ENCODE measurements at places on chromosomes 7 and 10.
A peak's percentile ranks its signal among the peaks of the same experiment; 100 is the strongest.

DNA sequence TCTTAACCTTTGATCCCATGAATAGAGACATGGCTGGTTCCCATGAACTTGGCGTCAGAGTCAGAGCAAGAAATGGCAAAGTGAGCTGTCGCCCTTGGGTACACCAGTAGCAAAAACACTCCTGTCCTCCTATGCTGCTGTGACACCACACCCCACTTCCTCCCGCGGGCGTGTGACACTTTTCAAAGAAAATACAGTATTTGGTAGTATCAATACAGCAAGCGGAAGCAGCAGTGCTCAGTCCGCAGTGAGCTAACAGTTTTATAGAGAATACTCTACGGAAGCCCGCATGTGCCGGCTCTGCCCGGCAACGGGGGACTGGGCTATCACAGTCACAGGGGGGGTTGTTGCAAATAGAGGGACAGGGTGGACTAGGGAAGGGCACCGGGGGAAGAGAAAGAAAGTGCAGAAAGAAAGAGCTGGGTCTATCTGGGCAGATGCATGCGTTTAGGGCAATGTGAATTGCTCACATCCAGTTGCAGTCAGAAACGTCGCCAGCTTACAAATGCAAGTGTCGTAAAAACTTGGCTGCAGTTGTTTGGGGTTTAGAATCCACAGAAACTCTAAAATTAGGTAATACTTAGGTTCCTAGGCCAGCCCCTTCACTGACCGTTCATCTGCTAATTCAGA, 49.8 kb downstream of the PRKCQ start:
- peak overlapping the region; percentile 78 for H3K4me3 ChIP-seq
- H3K36me3 ChIP-seq = peaks cover 23% of the 10 kb centered on the region
- DNase-seq = peak; percentile 88
- H3K27me3 ChIP-seq = no peaks in the 10 kb centered on the region
- peaks cover 79% of the 10 kb centered on the region for H3K4me1 ChIP-seq

- H3K27ac ChIP-seq = no peak overlapping the region
- no peak overlapping the region for H3K4me3 ChIP-seq
- DNase-seq = no peak
- no peaks in the 10 kb centered on the region for H3K36me3 ChIP-seq
- H3K4me1 ChIP-seq = no peaks in the 10 kb centered on the region
Measured at GRCh38 chr7:67794544-67794943, 797.9 kb downstream of the TYW1 start.

GRCh38 chr7:88664630-88665233, 94.8 kb upstream of the ZNF804B start:
- H3K27me3 ChIP-seq = no peaks in the 10 kb centered on the region
- H3K4me1 ChIP-seq = no peaks in the 10 kb centered on the region
- H3K36me3 ChIP-seq = no peaks in the 10 kb centered on the region
- H3K4me3 ChIP-seq = no peak overlapping the region
- no peak for DNase-seq

- no peaks in the 10 kb centered on the region for H3K27me3 ChIP-seq
- no peaks in the 10 kb centered on the region for H3K4me1 ChIP-seq
- H3K36me3 ChIP-seq = peaks cover 2% of the 10 kb centered on the region
- H3K4me3 ChIP-seq = no peak overlapping the region
Measured at GRCh38 chr7:45957721-45958120, 36.6 kb upstream of the IGFBP3 start.

DNA sequence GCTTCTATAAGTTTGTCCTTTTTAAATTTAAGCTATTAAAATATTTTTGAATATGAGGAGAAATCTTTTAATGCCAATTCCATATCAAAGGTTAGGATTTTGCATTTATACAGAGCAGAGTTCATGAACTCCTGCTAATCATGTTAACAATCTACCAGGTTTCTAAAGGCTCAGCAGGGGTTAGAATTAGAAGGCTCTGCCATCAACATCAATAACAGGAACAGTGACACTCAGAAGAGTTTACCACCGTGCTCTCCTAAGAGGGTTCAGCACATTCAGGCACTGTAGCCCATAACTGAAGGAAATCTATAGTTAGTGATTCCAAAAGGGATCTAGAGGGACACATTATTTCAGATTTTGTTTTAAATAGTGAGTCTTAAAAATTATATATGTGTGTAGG, 100.1 kb downstream of the HOXA1 start:
- no peak overlapping the region for H3K27ac ChIP-seq
- no peaks in the 10 kb centered on the region for H3K27me3 ChIP-seq
- no peaks in the 10 kb centered on the region for H3K4me1 ChIP-seq
- no peak for DNase-seq

GRCh38 chr10:86045896-86046295, 320.7 kb downstream of the GRID1 start:
- H3K36me3 ChIP-seq = no peaks in the 10 kb centered on the region
- peaks cover 19% of the 10 kb centered on the region for H3K4me1 ChIP-seq
- no peak overlapping the region for H3K27ac ChIP-seq
- H3K27me3 ChIP-seq = peaks cover 20% of the 10 kb centered on the region

- DNase-seq = no peak
- no peaks in the 10 kb centered on the region for H3K36me3 ChIP-seq
- H3K4me3 ChIP-seq = no peak overlapping the region
- H3K27ac ChIP-seq = no peak overlapping the region
Measured at GRCh38 chr7:10874666-10875065, 99.0 kb upstream of the PHF14 start.

- no peaks in the 10 kb centered on the region for H3K36me3 ChIP-seq
- H3K27me3 ChIP-seq = peaks cover 3% of the 10 kb centered on the region
- no peaks in the 10 kb centered on the region for H3K4me1 ChIP-seq
- no peak overlapping the region for H3K27ac ChIP-seq
- DNase-seq = no peak
Measured at GRCh38 chr10:131856441-131857094, 44.2 kb upstream of the PPP2R2D start.

DNA sequence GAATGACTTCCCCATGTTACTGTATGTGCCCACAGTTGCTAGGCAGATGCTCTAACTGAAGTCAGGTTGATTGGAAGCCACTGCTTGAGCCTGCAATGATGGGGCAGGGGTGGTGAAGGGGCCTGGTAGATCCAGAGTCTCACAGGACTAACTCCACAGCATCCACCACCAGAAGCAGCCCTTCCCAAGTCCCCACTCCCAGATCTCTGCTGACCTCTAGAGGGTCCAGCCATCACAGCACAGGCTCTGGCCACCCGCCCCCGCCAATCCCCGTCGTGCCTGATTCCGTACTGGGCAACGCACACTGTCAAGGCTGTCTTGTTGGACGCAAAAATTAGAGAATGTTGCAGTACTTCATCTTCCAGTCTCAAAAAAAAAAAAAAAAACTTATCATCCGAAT, 136.8 kb upstream of the PDE1C start:
- no peak for DNase-seq
- H3K4me3 ChIP-seq = no peak overlapping the region
- H3K36me3 ChIP-seq = no peaks in the 10 kb centered on the region
- peaks cover 3% of the 10 kb centered on the region for H3K27me3 ChIP-seq

Measured in activated CD4-positive, alpha-beta T cell treated with anti-CD3 and anti-CD28 coated beads for 36 hours (primary cell).